AG10803 (cell line): ENCODE measurements at places on chromosomes 4 and X.
A peak's percentile ranks its signal among the peaks of the same experiment; 100 is the strongest.

GRCh38 chr4:147591106-147591505 lies 26.1 kb upstream of the TMEM184C start:
- no peak for DNase-seq

- DNase-seq: no peak
Observed at GRCh38 chr4:13922873-13923645, 295.5 kb upstream of the BOD1L1 start.

DNA sequence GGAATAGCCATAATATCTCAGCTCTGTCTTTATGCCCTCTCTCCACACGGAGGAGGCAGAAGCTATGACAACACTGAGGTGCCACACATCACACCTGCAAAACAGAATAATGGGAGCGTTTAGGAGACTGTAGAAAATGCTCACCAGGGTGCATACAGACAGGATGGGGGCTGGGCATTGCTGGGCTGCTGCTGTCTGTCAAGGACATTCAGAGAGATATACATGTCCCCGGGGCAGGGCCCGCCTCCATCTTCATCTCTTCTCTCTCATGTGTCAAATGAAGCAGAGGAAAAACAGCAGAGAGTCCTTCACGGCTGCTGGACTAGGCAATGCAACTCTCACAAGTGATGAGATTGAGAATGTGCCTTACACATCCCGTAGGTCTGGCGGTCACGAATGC lies 65.3 kb upstream of the DHRSX start:
- no peak for DNase-seq

DNA sequence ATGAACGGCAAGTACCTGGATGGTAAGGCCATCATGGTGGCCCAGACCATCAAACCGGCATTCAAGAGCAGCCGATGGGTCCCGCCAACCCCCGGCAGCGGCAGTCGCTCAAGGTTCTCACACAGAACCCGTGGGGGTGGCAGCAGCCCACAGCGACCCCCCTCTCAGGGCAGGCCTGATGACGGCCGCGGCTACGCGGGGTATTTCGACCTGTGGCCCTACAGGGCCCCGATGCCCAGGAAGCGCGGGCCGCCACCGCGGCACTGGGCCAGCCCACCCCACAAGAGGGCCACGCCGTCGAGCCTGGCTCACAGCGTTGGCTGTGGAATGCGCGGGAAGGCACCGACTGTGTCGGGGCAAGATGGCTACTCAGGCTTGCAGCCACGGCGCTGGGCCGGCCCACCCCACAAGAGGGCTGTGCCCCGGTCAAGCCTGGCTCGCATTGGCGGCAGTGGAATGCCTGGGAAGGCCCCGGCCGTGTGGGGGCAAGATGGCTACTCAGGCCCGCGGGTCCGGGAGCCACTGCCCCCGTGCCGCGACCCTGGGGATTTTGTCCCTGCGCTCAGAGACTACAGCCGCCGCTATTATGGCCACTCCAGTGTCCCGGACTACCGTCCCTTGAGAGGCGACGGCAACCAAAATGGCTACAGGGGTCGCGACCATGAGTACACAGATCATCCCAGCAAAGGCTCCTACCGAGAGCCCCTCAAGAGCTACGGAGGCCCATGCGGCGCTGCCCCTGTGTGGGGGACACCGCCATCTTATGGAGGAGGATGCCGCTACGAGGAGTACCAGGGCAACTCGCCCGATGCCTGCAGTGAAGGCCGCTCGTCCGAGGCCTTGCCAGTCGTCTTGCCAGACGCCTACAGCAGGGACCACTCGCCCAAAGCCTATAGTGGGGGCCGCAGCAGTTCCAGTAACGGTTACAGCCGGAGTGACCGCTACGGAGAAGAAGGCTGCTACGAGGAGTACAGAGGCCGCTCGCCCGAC lies 731 bp downstream of the RBMXL3 start:
- no peak for DNase-seq

DNA sequence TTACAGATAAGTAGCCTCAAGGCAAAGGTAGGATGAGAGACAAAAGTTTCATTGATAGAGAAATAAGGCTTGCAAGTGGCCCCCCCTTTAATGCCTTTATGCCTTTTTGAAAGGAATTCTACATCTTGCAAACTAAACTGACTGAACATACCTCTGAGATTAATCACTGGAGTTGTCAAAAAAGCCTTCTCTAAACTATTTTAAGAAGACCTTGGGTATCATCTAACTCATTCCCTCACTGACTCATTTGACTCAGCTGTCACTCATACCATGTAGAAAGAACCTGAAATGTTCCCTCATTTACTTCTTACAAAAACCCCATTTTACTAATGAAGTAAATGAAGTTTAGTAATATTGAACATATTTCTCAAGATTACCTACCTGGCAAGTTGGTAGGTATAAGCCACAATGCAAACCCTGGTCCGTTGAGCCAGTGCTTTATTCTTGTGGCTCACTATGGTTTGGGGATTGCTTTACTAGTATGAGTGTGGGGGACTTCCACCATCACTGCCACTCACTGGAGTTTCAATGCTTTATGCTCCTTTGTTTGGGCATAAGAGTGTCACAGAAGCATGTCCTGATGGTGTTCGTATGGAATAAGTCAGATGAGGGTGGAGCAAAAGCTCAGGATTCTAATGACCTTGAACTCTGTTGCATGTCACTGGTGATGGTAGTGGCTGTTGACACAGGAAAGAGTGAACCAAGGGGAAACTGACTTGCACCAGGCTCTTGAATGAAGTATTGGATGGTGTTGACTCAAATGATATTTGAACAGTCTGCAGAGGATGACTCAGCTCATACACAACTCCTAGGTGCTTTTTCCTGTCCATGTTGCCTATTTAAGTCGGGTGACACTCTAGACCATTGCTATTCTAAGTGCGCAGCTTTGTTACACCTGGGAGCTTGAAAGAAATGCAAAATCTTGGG lies 305.5 kb upstream of the EMCN start:
- DNase-seq: peak; percentile 16

GRCh38 chr4:26372076-26372475 lies 51.3 kb downstream of the RBPJ start:
- no peak for DNase-seq

DNA sequence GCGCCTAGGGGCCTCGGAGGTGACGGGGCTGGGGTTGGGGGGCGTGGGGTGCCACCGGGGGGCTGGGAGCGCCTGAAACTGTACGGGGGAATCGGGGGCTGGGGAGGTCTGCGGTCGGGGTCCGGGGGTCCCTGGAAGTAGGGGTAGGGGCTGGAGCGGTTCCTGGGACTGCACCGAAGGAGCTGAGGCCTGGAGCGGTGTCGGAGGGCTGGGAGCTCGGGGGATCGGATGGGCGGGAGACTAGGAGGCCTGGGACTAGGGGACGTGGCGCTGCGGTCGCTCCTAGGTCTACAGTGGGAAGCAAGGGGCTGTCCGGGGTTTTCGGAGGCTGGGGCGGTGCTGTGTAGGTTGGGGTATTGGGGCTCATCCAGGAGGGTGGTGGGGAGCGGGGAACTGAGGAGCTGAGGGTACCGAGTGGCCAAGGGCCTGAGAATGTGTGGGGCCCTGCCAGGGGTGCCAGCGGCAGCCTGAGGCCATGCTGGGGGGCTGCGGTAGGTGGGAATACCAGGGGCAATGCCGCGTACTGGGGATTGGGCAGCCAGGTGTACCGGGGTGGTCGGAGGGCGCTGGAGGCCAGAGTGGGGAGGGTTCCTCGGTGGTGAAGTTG lies 562 bp downstream of the AKAP17A start:
- no peak for DNase-seq

GRCh38 chr4:153365003-153365402 lies 20.5 kb downstream of the MND1 start:
- DNase-seq: no peak

DNA sequence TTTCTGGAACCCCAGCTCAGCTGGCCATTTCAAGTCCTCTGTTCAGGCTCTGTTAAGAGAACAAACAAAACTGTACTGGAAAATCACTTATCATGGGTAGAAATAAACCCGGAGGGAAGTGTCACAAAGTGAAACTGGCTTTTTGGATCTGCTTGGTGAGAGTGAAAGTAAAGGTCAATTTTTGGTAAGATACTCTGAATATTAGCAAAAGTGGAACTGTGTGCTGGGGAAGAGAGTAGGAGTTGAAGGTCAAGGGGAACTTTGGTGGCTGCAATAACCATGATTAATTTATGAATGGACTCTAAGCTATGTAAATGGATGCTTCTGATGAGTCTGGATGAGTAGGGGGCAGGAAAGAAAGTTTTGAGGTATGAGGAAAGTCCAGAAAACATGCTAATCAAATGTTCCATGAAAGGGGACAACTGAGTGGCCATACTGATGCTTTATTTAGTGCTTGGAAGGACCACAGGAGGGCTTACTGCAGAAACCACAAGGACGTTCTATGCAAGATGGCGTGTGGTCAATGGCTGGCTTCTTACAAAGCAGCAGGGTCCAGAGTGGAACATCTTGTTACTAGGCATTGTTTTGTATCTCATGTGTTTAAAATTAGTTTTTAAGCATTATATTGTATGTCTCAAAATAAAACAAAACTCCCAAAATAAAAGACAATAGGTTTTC lies 36.8 kb upstream of the TNIP3 start:
- no peak for DNase-seq

GRCh38 chr4:94689155-94689860 lies 68.4 kb upstream of the BMPR1B start:
- DNase-seq: no peak

GRCh38 chr4:3871881-3872833 lies 106.0 kb downstream of the ADRA2C start:
- no peak for DNase-seq

GRCh38 chr4:177464026-177464425 lies 21.8 kb upstream of the AGA start:
- no peak for DNase-seq

DNA sequence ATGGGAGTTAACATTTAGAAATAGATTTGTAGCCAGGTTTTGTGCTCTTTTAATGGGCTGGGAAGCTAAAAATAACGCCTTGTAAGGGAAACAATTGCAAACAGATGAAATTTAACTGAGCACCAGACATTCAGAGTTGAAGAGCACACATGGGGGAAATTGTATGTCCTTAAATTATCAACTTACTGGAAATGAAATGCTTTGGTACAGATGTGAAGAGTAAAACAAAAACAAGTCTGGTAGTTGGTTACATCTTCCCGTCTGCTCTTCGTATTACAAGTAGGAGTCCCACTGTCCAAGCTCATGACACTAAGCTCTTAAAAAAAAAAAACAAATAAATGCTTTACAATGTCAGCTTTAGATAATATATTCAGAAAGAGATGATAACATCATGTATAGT lies 59.5 kb upstream of the RPA4 start:
- DNase-seq: no peak

DNA sequence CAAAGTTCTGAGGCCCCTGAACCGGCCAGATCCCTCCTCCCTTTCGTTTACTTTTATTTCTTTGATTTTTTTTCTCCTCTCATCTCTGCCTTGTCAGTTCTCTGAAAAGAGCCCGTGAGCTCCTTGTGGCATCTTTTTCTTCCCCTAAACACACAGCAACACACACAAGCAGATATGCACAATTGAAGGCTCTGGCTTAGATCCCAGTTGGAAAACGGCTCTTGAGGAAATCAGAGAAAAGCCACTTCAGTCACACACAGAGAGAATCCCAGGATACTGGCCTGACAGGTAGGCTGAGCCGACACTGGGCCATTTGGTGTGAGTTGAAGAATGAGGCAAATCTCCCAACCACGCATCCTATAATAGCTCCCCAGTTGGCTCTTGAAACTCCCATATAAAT lies 12.9 kb downstream of the DIPK2B start:
- DNase-seq: no peak

DNA sequence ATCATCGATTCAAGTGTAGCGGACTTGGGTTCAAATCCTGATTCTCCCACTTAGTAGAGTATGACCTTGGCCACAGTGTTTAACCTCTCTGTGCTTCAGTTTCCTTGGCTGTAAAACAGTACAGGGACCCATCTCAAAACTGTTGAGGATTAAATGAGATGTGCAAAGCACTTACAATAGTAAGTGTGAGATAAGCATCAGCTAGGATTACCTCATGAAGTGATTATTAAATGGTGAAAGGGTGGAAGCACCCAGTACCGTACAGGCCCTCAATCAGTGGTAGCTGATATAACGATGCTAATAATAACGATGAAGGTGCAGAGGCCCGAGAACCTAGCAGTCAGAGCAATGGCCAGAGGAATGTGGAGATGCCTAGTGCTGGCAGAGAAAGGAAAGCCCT lies 45.1 kb downstream of the PRPS1 start:
- no peak for DNase-seq

DNA sequence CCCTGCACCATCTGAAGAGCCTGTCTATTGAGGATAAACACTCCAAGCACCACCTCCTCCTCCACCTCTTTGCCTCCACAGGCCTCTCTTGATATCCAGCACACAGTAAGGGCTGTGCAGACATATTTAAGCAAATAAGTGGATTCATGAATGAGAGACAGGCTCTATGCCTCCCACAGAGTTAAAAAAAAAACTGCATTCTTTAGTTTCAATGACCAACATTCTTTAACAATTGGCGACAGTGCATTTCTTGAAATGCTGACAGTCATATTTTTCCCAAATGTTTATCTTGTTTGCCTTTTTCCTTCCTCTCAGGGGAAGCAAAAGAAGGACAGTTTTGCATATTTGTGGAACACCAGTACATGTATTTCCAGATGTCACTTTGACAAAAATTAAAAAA lies 38.6 kb downstream of the MXRA5 start:
- DNase-seq: peak; percentile 16

DNA sequence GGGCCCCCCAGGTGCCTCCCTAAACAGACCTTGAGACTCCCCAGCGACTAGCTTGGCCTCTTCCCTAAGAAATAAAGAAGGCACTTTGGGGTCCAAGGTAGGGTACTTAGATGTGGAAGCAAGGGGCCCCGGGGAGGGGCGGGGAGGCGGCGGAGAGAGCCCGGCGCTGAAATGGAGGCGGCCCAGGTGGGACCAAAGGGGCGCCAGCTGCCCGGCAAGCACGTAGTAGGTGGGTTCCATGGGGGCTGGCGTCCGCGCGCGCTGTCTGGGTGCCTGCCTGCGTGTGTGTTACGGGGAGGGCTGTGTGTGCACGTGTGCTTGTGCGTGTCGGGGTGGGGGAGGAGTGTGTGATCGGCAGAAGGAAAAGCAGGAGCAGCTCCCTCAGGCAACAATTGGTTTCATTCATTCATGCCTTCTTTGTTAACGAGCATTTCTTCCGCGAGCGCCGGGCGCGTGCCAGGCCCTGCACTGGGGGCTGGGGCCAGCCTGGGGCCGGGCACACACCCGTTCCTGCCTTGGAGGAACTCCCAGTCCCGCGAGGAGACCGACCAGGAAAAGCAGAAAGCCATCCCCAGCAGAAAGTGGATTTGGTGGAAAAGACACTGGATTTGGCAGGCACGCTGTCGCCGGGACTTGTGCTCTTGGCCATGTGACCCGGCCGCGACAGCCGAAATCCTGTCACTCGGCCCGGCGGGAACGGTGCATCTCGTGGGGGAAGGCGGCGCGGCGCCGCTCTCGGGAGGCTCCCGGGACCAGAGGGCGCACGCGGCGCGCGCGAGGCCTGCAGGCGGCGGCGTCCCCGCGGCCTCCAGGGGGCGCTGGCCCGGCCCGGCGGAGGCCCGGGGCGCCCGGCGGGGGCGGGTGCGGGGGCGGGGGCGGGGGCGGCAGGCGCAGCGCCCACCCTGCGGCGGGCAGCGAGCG lies 3.3 kb upstream of the DUSP9 start:
- no peak for DNase-seq

- peak; percentile 56 for DNase-seq
Observed at GRCh38 chr4:87209696-87210095, 10.7 kb downstream of the KLHL8 start.

- no peak for DNase-seq
Observed at GRCh38 chr4:115562506-115562905, 449.1 kb upstream of the NDST4 start.
